Bronchial smooth muscle cell (primary cell): ENCODE measurements at places on chromosomes 16 and 17. TPM values are rescaled to one million over a fixed set of nuclear protein-coding genes. Genes with fewer than 3 reads are reported as not detected.

Gene ALOXE3
- under 0.01 TPM in 1 of 2 replicates, not detected in the other for total RNA-seq

Gene PRR11
- 0.52 and 5.2 TPM in 2 replicates for total RNA-seq

Gene ARL5C
- under 0.01 TPM in 1 of 2 replicates, not detected in the other for total RNA-seq

Gene HAS3
- 0.32 and 0.69 TPM in 2 replicates for total RNA-seq
